ENCODE measurements at places on chromosomes 2 and 18.
A peak's percentile ranks its signal among the peaks of the same experiment; 100 is the strongest.

- DNase-seq = no peak
Measured at GRCh38 chr2:42815726-42816125, 23.3 kb upstream of the HAAO start.

DNA sequence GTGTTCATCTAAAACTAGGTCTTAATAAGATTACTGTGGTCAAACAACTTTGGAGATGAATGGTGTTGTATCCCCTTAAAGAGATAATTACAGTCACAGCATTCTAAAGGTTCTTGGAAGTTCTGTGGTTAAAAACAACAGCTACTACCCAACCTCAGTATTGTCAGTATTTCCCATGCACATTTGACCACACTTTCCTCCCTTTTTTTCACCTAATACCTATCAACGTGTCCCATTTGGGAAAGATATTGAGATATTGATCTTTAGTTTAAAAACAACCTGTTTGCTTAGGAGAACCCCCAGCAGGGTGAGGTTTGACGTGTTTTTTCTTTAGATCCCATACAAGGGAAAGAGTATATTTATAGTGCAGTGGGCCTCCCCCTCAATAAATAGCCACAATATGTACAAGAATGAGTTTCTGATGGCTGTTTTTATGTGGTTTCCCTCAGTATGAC is 65.6 kb downstream of the WDR7 start:
- DNase-seq = no peak

- DNase-seq = no peak
Measured at GRCh38 chr2:95728878-95729596, 137.2 kb downstream of the TRIM43 start.

DNA sequence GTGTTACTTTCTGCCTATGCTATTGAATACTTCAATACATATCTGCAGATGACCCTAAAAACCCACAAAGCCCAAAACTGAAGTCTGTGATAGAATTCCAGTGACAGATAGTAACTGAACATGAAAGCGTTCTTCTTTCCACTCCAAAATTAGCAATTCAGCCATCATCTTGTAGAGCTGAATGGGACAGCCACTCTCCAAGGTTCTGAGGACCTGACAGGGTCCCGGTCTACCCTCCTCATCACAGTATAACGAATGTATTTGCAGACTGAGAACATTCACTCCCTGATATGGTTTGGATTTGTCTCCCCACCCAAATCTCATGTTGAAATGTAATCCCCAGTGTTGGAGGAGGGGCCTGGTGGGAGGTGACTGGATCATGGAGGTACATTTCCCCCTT is 189.5 kb downstream of the MTCL1 start:
- DNase-seq = no peak

DNA sequence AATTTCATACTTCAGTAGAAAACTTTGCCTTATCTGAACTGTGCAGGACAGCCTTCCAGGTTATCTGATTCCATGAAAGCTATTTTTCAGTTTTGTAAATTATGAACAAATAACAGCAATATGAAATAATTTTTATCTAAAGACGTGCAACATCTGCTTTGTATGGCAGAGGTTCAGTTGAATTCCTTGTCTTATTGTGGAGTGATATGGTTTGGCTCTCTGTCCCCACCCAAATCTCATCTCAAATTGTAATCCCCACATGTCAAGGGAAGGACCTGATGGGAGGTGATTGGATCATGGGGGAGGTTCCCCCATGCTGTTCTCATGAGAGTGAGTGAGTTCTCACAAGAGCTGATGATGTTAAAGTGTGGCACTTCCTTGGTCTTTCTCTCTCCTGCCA is 18.1 kb upstream of the RPIA start:
- DNase-seq = no peak

GRCh38 chr2:113175042-113175628 is 1.4 kb downstream of the PSD4 start:
- peak; percentile 44 for DNase-seq

- no peak for DNase-seq
Measured at GRCh38 chr2:225429717-225430116, 30.2 kb downstream of the NYAP2 start.

DNA sequence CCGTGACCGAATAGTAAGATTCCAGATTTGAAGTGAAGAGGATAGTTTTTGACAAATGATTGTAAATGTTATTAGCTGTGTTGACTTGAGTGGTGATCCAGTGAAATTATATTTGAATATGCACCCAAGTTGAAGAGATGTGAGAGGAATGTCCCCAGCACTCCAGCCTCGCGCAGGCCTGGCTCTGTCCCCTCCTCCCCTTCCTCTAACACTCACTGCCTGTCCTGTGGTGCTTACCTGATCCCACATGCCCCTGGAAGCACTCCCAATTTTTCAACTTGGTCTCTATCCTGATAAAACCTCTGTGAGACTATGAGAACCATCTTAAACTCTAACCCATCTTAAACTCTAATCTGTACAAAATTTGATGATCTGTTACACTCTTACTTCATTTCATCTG is 154.7 kb upstream of the LRP1B start:
- DNase-seq = no peak

DNA sequence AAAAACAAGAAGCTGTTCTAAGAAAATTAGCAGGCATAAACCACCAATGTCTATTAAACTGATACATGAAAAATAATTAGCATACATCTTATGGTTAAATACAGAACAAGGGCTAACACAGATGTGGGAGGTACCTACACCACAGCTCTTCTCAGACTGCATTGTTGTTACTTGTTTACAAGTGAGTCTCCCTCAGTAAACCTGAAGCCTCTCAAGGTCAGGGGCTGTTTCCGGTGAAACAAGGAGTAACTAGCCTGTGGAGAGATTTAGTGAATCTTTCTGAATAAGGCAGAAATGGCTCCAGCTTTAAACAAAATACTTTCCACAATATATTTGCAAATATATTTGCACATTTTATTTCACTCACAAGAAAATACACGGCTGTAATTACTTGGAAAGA is 244.0 kb downstream of the FIGN start:
- DNase-seq = no peak

GRCh38 chr2:178550352-178550751 is 70.1 kb downstream of the PLEKHA3 start:
- no peak for DNase-seq

DNA sequence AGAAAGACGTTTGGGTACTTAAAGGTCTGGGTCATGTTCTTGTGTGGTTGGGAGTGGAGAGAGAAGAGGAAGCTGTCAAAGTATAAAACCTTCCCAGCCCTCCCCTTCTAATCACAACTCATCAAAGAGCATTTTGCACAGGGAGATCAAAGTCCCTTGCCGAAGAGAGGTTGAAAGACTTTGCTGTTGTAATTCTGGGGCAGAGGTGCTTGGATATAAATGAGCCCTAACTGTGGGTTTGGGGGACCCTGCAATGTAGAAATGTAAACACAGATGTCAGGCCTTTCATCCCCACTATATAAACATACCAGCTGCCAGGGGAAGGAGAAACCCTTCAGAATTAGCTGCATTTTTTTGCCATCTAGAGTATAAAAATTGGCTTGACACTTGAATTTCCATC is 182.1 kb downstream of the ETAA1 start:
- DNase-seq = no peak

GRCh38 chr18:12034241-12035100 is 53.2 kb downstream of the IMPA2 start:
- DNase-seq = no peak

DNA sequence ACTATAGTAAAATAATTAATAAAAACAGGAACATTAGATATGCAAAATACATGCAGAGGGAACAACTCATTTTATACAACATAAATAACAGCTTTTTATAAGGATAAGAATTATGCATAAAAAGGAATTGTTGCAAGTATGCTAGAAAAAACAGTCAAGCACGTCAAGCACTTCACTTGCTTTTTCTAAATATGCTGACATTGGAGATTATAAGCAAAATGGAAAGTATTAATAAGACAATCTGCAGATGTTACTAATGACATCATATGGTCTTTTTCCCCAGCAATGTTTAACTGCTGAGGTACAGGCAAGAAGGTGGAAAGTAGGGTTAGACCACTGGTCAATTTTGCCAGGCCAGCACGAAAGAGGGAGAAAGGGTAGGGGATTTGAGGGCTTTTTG is 111.7 kb downstream of the HIBCH start:
- DNase-seq = no peak

DNA sequence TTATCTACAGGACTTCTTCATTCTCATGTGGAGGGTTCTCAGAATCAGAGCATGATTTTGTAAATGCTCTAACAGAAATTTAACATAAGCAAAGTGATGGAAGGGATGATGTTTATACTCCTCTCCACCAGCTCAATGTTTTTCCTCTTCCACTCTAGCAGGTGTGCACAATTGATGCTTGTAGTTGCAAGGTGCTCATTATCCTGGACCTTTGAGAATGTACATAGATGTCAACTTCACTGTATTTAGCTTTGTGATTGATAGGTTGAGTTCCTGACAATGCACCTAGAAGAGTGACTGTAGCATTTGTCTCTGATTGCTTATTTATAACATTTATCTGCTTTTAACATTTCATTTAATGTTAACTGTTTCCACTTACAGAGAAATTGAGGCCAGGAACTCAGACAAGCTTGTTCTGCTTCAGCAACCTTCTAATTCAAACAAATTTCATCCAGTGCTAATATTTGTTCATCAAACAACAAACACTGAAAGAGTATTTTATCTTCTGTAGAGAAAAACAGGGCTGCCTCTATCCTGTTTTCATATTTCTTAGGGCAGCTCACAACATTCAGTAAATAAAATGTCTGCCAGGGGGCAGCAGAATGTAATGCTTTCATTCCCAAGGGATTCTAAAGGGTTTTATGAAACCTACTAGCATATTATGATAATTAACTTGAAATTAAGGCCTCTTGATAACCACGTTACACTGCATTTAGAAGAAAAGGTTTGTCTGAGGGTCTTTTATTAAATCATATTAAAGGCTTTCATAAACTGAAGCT is 127.9 kb upstream of the NOL4 start:
- DNase-seq = no peak

DNA sequence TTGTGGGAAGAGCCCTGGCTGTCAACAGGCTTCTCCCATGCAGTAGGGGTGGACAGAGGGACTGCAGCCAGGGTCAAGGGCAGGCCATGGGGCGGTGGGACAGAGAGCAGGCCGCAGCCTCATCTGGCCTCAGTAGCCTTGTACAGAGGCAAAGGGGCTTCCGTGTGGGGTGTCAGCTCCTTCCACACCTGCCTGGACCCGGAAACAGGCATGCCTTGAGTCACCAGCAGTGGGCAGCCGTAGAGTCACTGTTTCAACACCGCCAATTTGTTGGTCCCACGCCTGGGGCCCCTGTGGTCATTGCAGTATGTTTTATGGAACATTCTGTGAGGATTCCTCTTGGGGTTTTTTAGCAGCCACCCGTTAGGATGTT is 173.0 kb downstream of the SMAD7 start:
- DNase-seq = no peak

DNA sequence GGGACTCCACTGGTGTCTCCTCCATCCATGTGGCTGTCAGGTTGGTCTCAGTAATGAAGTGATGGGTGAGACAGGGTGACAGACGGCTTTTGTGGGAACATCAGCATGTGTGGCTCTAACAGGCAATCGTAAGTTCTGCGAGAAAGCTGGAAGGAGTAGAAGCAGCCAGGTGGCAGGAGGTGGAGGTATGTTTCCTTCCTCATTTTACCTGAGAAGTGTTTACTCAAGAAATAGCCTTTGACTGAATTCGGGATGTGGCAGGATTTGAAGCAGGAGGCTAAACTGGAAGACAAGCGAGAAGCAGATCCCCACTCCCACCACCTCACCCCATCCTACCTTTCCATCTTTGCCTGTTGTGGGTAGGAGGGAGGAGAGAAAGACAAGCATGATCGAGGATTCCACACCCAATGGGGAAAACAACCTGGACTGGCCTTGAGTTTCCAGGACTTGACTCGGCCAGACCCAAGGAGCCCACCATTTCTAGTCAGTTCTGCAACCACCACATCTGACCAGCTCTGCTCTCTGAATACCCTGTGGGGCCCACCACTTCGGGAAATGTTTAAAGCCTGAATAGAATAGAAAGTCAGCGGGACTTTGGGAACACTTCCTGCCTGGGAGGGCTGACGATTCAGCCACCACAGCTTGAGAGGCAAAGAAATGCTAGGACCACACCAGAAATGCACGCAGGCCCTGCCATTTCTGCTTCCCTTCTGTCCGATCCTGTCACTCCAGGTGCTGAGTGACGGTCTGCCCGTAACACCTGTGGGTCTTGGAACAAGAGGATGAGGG is 1.2 kb downstream of the ABCG8 start:
- no peak for DNase-seq

GRCh38 chr2:120797421-120798221 is 62.0 kb downstream of the GLI2 start:
- no peak for DNase-seq

DNA sequence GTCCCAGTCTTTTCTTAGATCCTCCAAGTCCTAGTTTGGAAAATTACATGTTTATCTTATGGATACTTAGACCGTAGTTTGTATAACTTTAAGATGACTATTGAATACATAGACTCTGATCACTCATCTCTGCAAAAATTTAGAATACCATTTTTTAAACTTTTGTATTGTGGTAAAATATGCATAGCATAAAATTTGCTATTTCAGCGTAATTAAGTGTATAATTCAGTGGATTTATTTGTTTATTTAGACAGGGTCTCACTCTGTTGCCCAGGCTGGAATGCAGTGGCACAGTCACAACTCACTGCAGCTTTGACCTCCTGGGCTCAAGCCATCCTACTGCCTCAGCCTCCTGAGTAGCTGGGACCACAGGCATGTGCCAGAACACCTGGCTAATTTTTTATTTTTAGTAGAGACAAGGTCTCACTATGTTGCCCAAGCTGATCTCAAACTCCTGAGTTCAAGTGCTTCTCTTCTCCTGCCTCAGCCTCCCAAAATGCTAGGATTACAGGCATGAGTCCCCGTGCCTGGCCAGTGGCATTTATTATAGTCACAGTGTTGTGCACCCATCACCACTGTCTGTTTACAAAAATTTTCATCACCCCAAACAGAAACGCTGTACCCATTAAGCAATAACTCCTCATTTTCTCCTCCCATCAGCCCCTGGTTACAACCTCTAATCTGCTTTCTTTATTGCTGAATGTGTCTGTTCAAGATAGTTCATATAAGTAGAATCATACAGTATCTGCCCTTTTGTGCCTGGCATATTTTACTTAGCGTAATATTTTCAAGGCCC is 90.0 kb downstream of the MAP3K20 start:
- no peak for DNase-seq
